Dermis microvascular lymphatic vessel endothelial cell (primary cell): ENCODE measurements at places on chromosomes 1 and 21.
A peak's percentile ranks its signal among the peaks of the same experiment; 100 is the strongest.

GRCh38 chr21:31205412-31205811, 138.6 kb downstream of the TIAM1 start:
- no peak for DNase-seq

- DNase-seq, result no peak
Measured at GRCh38 chr1:33792651-33793050, 71.2 kb upstream of the HMGB4 start.

DNA sequence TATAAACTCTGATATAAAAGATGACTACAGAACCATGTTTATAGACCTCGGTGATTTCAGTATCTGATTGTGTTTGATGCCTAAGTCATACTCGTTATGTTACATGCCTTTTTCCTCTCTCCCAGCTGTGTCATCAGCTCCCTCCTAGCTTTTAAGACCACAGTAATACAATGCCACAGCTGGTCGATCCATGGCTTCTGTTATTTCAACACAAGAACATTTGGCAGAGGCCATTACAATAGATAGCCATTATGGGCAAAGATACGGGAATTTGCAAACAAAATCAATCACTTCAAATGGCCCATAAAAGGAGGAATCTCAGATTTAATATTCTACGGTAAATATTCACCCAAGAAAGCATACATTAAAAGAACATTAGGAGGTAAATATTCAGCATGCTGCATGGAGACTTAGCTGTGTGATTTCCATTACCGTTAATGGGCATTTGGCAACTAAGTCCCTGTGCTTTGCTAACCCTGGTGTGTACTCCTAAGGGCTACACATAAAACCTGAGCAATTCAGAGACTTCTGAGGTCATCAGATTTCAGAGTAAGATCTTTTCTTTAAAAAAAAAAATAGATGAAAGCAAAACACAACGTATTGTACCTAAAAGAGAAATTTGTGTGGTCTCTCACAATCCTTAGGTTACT, 153.4 kb downstream of the PIGK start:
- no peak for DNase-seq

- no peak for DNase-seq
Measured at GRCh38 chr1:203305809-203306088, 430 bp downstream of the BTG2 start.

GRCh38 chr1:213041443-213041842, 9.6 kb upstream of the RPS6KC1 start:
- DNase-seq, result no peak

DNA sequence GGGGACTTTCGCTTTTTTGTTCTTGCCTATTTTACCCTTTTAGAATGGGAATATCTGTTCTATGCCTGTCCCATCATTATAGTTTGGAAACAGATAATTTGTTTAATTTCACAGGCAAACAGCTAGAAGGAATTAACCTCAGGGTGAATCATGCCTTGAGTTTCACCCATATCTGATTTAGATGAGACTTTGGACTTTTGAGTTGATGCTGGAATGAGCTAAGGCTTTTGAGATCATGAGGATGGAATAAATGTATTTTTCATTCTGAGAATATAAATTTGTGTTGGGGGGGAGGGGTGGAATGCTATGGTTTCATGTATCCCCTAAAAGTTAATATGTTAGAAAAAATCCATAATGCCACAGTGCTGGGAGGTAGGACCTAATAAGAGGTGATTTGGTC, 56.1 kb upstream of the TACSTD2 start:
- no peak for DNase-seq

DNA sequence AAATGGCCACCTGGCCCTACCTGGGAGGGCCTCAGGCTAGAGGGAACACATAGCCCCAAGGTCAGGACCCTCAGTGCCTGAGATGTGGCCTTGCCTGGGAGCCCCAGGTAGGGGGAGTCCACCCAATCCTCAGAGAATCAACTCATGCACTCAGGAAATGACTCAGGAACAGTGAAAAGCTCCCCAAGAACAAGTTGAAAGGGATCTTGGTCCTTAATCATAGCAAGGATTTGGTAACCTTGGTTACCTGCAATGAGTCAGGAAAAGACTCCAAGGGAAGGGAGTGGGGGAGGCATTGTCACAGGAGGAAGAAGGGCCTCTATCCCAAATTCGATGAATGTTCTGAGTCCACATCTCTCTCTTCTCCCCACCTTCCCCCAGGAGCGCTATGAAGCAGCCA, 17.0 kb downstream of the MAP7D1 start:
- no peak for DNase-seq

DNA sequence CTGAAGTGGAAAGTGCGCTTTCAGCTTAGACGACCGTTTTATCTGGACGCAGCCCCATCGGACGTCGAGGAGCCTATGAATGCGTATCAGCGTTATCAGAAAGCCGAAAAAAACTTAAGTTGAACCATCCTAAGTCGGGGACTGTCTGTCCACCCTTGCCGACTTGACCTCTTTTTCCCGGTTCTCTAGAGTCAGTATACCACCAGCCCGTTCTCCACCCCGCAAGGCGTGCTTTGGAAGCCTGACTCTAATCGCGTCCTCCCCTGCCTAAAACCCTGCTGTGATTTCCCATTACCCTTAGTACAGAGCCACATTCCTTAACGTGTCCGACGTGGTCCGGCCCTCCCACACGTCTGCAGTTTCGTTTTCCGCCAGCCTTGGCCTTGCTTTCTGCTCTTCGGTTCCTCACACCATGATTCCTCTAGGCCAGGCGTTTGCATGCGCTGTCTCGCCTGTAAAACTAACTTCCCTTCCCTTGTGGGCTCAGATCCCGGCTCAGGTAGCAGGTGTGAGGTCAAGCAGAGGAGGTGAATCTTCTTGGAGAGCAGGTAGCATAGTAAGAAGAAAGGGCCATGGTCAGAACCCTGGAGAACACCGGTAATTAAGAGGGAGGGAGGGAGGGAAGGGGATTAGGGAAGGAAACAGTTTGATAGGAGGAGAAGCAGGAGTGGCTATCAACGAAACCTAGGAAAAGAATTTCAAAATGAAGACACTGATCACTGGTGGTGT, 865 bp downstream of the ADPRS start:
- DNase-seq, result peak; percentile 57

DNA sequence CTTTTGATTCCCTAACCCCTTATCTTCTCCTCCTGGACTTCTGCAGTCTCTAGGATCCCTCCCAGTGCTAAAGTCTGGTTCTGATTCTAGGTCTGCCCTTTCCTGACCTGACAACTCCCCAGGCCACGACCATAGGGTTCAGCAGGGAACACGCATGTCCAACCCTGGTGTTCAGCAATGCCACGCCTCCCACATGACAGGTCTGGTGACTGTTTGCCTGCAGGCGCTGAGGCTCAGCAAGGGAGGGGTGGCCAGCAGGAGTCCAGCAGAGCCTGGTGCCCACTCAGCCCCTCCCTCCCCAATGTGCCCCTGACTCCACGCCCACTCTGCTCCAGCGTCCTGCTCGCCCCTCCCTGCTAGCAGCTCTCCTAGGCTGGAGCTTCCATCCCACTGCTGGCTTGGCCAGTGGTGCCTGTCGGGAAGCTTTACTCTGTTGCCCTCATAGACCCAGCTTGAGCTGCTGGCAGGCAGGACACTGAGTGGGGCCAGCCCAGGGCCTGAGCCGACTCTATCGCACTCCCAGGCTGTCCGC, 17.3 kb downstream of the SLC9A1 start:
- no peak for DNase-seq

DNA sequence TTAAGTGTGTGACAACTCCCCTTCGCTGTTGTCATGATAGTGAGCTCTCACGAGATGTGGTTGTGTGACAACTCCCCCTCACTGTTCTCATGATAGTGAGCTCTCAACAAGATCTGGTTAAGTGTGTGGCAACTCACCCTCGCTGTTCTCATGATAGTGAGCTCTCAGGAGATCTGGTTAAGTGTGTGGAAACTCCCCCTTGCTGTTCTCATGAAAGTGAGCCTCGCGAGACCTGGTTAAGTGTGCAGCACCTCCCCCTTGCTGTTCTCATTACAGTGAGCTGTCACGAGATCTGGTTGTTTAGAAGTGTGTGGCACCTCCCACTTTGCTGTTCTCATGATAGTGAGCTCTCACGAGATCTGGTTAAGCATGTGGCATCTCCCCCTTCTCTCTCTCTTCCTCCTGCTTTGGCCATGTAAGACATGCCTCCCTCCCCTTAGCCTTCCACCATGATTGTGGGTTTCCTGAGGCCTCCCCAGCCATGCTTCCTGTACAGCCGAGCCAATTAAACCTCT, 25.1 kb upstream of the LSS start:
- DNase-seq, result no peak

DNA sequence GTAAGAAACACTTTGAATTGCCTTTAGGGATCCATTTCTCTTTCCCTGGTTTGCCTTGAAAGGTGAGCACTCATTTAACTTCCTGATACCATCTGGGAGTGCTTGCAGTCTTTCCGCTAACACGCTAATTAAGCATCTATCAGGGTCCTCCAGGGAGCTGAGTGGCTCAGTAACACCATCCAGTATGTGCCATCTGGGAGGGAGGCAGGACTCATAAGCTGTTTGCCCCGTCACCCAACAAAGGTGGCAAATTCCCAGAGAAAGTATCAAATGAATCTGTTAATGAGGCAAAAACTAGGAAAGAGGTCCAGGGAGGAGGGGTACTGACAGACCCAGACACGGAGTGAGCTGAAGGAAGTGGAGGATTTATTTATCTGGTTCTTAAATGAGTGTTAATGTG, 430.9 kb downstream of the HLX start:
- no peak for DNase-seq

GRCh38 chr1:234704106-234704887, 94.3 kb upstream of the IRF2BP2 start:
- no peak for DNase-seq
